NCI-H1092 treated with DMSO at 0.1 percent for 48 hours (cell line): ENCODE measurements at places on chromosomes 7 and 10.

GRCh38 chr10:69049566-69049961 is 38.3 kb upstream of the SRGN start:
- DNase-seq: no peak

DNA sequence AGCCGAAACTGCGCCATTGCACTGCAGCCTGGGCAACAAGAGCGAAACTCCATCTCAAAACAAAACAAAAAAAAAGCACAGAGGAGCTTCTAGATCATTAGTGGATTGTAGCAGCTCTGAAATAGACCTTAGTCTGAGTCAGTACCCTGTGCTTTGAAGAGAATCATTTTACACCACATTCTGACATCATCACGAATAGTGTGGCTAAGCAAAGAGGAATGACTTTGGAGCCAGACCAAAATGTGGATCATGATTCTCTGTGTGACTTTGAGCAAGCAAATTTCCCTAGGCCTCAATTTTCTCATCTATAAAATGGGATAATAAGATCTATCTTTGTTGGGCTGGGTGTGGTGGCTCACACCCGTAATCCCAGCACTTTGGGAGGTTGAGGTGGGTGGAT is 618.9 kb downstream of the CALN1 start:
- DNase-seq: no peak

- DNase-seq: no peak
Observed at GRCh38 chr10:5614155-5614721, 52.2 kb downstream of the ASB13 start.

- DNase-seq: no peak
Observed at GRCh38 chr10:4283846-4284610, 499.0 kb upstream of the KLF6 start.

DNA sequence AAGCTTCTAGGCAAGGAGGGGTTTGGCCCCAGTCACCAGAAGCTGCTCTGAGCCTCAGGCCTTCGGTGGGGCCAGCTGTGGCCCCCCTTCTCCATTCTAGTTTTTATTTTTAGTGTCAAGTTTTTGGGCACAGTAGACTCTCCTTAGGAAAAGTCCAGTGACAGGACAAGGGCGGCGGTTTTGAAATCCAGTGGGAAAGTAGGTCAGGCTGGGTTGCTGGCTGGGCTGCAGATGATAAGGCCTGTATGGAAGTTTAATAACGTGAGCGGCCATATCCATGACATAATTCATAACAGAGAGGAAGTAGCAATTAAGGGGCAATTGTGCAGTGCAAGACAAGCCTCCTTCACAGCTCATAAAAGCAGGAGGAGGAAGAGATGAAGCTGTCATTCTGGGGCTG is 87.1 kb upstream of the ZNF716 start:
- no peak for DNase-seq

GRCh38 chr7:84339306-84339705 is 144.7 kb upstream of the SEMA3A start:
- no peak for DNase-seq

- peak; percentile 23 for DNase-seq
Observed at GRCh38 chr7:116786791-116787443, 75.5 kb upstream of the CAPZA2 start.

- no peak for DNase-seq
Observed at GRCh38 chr7:16564023-16564380, 37.4 kb downstream of the LRRC72 start.

DNA sequence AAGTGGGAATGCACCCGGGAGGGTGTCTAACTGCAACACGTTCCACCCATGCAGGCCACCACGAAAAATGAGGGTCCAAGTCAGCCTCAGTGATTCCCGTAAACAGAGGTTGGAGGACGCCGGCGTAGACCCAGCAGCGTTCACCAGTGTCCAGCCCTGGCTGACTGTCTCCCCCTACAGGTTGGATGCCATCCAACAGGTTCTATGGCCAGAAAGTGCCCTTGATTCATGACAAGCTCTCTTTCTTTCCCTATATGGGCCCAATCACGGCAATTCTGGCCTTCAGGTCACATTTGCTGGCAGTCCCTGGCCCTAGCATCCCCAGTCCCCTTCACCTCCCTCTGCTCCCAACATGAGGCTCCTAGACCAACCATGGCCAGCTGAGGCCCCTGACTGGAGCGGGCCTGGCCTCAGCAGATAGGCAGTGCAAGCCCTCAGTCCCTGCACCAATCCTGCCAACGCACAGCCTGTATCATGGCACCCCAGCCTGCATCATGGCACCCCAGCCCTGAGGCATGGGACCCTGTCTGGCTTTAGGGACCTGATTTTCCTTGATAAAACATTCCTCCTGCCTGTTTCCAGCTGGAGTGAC is 227.4 kb downstream of the GRID1 start:
- DNase-seq: no peak

DNA sequence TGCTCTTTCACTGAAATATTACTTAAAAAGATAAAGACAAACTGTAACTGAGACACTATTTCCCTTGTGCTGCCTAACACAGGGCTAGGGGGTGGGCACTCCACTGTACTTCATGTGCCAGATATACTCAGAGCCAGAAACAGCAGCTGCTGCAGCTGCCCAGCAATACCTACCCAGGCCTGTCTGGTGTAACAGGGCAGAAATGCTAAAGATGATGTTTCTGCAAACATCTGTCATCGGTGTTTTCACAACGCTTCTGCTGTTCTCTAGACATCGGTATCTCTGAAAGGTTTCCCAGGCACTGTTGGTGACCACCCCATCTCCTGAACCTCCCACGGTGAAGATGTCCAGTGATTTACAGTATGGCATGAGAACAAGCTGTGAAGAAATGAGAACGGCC is 42.7 kb downstream of the LAMB1 start:
- DNase-seq: peak; percentile 85

GRCh38 chr7:47347816-47348385 is 234.0 kb downstream of the TNS3 start:
- no peak for DNase-seq

DNA sequence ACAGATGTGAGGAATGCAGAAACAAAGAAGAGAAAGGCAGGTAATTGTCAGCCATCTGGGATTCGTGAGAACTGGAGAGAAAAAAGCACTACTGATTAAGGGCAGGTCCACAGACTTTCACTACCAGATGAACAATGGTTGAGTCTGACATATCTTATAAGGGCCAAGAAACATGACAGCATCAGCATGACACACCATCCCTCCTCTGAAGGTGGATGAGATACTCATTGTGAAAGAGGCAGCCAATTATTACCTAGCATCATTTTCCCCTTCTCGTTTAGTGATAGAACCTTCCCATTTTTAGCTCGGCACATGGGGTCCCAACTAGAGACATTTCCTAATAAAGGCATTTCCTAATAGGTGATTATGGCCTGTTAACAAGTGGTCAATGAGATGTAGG is 19.2 kb upstream of the MET start:
- DNase-seq: no peak

- DNase-seq: no peak
Observed at GRCh38 chr10:123475466-123475865, 190.7 kb upstream of the GPR26 start.

GRCh38 chr10:37872955-37873354 is 15.5 kb upstream of the ZNF248 start:
- DNase-seq: no peak

GRCh38 chr10:32239769-32240168 is 107.2 kb downstream of the EPC1 start:
- no peak for DNase-seq

GRCh38 chr7:34087892-34088891 is 182.9 kb downstream of the BMPER start:
- peak; percentile 24 for DNase-seq

- no peak for DNase-seq
Observed at GRCh38 chr7:121020989-121021969, 32.8 kb downstream of the CPED1 start.

GRCh38 chr7:85600395-85600794 is 413.5 kb upstream of the SEMA3D start:
- DNase-seq: no peak

GRCh38 chr7:22377703-22378102 is 20.7 kb upstream of the RAPGEF5 start:
- peak; percentile 20 for DNase-seq

- peak; percentile 28 for DNase-seq
Observed at GRCh38 chr7:37833107-37833817, 15.1 kb upstream of the NME8 start.
